Caco-2 (cell line): ENCODE measurements at places on chromosomes 2 and 18.

- no peak for DNase-seq
These were observed 117.5 kb upstream of the TMEM18 start for GRCh38 chr2:794554-795241.

GRCh38 chr2:240341064-240341463 is 94.4 kb upstream of the GPC1 start:
- no peak for DNase-seq

DNA sequence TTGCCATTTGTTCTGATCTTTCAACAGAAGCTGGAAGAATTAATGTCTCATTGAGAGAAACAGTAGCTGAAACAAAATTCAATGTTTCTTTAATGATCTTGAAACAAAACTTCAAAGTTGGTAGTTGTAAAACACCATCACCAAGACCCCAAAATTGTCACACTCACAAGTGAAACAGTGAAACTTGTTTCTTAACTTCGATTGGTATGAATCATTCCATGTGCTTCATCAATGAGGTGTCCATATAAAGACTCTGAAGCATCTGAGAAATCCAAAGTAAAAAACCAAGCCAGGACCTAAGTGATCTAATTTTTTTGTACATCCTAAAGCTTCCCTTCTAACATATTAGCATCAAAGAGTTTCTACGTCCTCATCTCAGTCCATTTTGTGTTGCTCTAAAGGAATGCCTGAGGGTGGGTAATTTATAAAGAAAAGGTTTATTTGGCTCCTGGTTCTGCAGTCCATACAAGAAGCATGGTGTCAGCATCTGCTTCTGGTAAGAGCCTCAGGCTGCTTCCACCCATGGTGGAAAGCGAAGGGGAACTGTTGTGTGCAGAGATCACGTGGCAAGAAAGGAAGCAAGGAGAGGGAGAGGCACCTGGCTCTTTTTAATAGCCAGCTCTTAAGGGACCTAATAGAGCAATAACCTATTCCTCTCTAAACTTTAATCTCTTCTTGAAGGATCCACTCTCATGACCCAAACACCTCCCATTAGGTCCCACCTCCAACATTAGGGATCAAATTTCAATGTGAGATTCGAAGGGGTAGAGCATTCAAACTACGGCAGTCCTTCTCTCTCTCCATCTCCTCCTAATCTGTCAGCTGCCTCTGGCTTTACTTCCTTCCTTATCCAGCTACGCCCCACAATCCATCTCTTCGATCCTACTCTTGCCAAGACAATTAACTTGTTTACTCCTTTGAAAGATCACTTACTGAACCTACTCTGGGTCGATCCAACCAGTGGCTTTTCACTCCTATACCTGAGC is 20.7 kb upstream of the TLK1 start:
- no peak for DNase-seq

GRCh38 chr2:72271276-72271614 is 123.6 kb upstream of the CYP26B1 start:
- no peak for DNase-seq

- peak; percentile 29 for DNase-seq
These were observed 44.1 kb downstream of the ATOH8 start for GRCh38 chr2:85797921-85798320.

DNA sequence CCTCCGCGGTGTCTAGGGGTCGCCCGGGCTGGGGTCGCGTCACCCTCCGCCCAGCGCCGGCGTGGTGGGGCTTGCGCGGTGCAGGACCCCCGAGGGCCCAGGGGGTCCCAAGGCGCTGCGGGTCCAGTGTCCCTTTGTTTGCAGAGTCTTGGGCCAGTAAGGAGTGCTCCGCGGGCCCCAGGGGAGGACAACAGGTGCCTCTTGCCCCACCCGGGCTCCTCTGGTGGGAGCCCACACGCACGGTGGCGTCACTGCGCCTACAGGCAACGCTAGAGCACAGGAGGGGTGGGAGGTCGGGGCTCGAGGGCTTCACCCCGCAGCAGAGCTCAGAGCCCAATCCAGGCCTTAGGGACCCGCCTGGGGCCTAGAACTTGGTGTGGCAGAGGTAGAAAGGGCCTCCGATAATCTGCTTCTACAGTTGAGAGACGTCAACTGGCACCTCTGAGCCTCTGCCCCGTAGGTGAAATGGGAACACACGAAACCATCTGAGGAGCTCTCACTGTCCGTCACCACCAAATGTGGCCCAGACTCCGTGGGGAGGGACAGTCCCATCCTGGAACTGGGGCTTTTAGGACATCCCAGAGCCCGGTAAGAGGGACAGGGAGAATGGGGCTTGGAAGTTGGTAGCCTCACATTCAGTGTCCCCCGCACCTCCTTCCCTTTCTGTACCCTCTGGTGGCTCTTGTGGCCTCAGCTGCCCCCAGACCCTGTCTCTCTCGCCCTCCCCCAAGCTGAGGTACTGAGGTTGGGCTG is 1.4 kb downstream of the ARID5A start:
- no peak for DNase-seq

DNA sequence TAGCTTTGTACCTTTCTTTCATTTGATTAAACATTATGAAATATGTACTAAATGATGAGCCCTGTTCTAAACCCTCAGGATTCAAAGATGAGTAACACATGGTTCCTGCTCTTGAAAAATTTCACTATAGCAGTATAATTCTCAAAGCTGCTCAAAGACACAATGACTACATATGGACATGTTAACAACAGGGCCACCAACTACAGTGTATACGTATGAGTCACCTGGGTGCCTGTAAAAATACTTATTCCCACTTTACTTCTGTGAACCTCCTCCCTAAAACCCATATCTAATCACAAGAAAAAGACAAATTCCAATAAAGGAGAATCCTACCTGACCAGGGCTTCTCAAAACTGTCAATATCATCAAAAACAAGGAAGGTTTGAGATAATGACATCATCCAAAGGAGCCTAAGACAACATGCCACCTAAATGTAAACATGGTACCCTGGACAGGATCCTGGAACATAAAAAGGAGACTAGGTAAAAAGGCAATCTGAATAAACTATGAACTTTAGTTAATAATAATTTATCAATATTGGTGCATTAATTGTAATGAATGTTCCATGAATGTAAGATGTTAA is 84.7 kb downstream of the FAM161A start:
- DNase-seq, result no peak

DNA sequence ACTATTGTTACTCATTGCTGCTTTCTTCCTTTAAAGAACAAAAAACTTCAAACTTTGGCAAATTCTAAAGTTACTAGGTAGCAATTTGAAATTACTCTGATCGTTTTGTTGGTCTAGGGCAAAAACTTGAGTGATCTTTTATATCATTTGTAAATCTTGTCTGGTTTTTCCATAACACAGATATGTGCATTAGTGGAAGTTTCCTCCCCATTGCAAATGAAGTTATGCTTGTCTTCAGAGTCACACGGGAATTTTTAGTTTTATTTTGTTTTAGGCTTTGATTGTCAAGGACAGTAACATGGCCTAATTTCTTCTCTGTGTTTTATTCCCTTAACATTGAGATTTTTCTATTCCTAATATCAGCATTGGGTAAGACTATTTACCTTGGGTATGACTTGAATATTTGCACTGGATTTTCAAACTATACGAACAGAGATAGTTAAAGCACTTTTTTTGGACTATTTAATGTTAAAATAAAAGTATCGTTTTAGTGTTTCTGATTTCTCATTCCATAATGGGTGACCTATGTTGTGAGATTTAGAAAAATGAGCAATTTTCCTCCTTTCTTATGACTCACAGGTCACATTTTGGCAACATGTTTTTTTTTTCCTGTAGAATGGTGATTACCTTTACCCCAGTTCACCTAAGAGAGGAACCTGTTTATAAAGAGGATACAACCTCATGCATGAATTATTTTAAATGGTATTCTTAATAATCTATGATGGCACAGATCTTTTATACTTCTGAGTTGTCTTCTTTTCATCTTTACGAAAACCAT is 65.0 kb downstream of the BABAM2 start:
- DNase-seq, result no peak

DNA sequence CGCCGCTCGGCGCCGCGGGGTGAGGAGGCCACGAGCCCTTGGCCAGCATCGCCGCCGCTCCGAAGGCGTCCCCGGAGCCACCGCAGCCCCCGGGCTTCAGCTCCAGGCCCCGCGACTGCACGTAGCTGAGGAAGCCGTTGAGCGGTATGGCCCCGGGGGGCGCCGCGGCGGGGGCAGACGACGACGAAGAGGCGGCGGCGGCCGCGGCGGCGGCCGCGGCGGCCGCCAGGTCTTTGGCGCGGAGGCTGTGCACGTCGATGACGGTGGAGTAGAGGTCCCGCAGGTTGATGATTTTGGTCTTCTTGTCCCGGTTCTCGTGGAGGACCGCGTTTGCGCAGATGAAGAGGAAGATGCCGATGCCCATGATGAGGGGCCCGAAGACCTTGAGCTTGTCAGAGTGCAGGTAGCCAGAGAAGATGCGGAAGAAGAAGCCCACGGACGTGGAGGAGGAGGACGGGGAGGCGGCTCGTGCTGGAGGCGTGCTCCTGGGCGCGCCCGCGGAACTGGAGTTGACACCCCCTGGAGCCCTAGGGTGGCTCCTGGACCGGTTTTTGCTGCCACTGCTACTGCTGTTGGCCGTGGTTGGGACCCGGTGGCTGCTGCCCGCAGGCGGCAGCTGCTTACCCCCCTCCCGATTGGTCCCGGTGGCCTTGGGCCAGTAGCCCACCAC is 4.0 kb downstream of the TMEM200C start:
- DNase-seq, result no peak

DNA sequence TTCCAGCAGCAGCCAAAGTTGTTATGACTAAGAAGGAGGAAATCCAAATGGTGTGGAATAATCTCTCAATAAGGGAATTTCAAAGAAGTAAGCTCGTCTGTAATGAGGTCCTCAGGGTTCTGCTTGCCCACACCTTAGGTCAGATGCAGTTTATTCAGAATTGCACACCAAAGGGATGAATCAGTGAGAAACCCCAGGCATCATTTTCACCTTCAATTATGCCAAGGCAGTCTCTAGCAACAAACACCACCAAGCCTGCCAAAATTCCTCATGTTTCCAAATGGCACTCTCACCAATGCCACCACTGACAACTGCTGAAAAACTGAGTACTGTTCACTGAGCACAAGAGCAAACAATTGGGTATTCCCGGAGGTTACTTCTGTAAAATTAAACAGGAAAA is 43.6 kb downstream of the KCNG3 start:
- DNase-seq, result no peak

GRCh38 chr2:140234116-140234515 is 1453.9 kb upstream of the NXPH2 start:
- DNase-seq, result no peak

GRCh38 chr2:202051499-202052161 is 18.0 kb downstream of the FZD7 start:
- no peak for DNase-seq

DNA sequence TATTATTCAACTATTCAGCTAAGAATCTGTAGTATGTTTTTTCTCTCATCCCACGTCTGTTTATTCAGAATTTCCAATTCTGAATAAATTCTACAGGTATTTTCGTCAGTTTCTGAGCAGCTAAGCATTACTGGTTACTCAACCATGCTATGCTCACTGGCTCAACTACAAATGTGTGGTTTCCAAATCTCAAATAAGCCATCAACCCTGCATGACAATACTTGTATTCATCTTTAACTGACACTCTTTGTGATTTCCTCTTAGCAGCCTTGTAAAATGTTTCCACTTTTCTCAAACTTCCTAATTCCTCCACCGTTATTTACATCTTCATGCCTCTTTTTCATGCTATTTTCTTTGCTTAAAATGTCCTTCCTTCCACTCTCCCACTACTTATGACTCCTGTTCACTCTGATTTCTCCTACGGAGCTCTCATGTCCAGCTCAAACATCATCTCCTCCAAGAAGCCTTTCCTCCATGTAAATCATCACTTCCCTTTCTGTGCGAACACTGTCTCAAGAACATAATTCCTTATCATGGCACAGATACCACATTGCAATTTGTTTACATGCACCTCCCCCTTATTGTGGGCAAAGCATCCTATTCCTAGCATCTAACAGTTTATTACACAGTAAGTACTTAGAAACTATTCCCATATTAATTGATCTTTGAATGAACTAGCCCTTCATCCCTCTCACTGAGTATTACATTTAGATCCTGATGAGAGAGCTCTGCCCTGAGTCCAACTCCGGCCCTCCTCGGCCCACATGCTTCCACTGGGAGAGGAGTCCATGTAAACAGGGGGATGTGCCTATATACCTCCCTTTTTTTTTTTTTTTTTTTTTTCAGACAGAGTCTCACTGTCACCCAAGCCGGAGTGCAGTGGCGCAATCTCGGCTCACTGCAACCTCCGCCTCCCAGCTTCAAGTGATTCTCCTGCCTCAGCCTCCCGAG is 10.5 kb downstream of the CCDC88A start:
- DNase-seq, result no peak

- no peak for DNase-seq
These were observed 46.4 kb downstream of the ZNF521 start for GRCh38 chr18:25305584-25305983.

- DNase-seq, result no peak
These were observed 17.7 kb upstream of the MAL start for GRCh38 chr2:95007822-95008221.

DNA sequence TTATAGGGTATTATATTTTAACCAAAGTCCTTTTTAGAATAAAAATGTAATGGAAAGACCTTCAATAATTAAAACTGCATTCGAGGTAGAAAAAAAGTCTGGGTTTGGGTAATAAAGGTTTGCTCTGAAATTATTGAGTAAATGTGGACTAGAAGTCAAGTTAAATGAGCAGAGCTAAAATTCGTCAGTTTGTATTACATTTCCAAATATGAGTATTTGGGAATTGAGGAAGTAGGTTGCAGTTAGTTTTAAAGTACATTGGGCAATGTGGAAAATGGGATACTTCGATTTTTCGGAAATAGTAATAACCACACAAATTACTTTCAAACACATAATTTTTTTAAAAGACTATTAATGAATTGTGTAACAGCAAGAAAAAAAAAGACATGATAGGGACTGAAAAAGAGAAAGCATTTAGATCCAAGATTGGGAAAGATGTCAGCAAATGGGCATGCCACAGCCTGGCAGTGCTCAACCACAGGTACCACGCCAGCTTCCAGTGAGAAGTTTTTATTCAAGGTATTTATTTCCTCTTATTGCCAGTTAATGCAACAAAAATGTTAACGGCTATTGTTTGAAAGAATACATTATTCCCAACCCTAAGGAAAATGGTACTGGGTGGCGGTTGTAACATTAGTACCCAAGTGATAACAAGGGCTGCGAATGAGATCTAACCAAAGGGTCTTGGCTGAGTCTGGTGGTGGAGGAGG is 50.0 kb downstream of the TTC39C start:
- no peak for DNase-seq

DNA sequence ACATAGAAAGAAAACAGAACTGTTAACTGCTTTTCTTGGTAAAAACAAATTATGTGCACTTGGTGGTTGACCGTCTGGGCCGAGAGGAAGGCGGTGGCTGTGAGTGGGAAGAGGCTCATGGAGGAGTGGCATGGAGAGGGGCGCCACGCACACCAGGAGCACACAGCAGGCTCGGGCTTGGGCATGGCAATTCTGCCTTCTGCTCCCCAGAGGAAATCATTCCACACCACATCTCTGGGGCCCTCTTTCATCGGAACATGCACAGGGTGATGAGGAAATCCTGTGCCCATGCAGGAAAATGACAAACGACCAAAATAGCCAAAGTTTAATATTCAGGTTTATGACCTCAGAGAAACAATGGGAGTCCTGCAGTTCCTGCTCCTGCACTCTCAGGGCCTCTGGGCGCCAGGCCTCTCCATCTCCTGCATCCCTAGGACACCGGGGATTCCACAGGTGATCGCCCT is 26.4 kb downstream of the WDFY1 start:
- no peak for DNase-seq
